Mesendoderm (in vitro differentiated cells): ENCODE measurements at places on chromosomes 13 and 19.
A peak's percentile ranks its signal among the peaks of the same experiment; 100 is the strongest.

- DNase-seq: no peak
These were observed 415.4 kb upstream of the KLHL1 start for GRCh38 chr13:70523622-70524021.

GRCh38 chr19:46716672-46717033 is 261 bp downstream of the PRKD2 start:
- DNase-seq: peak; percentile 35

GRCh38 chr19:55674459-55674840 is 576 bp upstream of the EPN1 start:
- DNase-seq: no peak

DNA sequence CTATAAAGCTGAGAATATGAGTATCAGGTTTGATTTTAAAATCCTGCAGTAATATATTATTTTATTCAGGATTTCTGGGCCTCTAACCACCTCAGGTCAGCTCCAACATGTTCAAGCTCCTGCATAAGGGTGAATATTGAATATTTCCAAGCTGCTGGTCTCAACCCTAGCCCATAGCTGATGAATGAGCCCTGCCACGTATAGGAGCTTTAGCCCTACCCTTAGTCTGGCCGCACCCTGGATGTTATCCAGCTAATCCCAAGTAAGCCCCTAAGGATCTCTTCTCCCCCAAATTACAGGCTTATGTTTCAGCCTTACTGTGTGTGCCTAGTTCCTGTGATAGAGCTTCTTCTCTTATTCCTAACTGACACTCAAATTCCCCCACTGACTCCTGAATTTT is 240.6 kb downstream of the KCTD12 start:
- DNase-seq: no peak

DNA sequence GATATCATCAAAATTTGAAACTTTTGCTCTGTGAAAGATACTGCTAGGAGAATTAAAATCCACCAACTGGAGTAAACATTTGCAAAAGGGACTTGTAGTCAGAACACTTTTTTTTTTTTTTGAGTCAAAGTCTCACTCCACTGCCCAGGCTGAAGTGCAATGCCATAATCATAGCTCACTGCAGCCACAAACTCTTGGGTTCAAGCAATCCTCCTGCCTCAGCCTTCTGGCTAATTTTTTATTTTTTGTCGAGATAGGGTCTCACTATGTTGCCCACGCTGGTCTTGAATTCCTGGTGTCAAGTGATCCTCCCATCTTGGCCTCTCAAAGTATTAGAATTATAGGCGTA is 9.7 kb downstream of the ELAVL1 start:
- DNase-seq: no peak

DNA sequence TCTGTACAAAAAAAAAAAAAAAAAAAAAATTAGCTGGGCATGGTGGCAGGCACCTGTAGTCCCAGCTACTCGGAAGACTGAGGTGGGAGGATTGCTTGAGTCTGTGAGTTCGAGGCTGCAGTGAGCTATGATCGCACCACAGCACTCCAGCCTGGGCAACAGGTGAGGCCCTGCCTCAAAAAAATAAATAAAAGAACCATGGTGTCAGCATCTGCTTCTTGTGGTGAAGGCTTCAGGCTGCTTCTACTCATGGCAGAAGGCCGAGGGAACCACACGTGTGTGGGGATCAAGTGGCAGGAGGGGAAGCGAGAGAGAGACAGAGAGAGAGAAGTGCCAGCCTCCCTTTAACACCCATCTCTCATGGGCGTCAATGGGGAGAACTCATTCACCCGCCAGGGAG is 13.5 kb downstream of the BCL3 start:
- no peak for DNase-seq

DNA sequence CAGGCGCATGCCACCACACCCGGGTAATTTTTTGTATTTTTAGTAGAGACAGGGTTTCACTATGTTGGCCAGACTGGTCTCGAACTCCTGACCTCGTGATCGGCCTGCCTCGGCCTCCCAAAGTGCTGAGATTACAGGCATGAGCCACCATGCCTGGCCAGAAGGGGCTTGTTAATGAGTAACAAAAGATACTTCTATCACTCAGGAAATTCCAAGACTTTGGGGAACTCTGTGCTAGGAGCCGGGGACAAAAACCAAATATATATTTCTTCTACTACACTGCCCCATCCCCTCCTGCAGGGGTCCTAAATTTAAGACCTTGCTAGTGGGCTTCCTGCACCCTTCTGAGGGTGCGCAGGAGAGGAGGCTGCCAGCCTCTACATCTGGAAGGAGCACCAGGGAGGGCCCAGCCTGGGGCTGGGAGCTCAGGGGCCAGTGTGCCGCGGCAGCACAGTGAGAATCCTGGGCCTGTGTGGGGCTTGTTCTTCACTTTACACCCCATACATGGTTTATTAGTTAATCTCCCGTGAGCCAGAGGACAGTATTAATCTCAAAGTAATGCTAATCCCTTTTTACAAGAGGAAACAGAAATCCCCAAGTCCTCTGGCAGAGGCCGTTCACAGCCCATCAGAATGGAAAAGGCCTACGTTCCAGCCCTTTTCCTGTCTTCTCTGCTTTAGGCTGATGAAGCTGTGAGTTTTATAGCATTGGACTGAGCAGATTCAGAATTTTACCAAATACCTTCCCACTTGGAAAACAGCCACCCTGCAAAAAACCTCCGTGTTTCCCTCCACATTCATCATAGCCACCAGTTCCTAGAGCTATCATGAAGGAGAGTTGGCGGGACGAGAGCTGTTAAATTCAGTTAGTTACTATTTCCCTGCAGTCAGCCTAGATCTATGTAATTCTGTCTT is 44.4 kb upstream of the NPAS1 start:
- peak; percentile 62 for DNase-seq

DNA sequence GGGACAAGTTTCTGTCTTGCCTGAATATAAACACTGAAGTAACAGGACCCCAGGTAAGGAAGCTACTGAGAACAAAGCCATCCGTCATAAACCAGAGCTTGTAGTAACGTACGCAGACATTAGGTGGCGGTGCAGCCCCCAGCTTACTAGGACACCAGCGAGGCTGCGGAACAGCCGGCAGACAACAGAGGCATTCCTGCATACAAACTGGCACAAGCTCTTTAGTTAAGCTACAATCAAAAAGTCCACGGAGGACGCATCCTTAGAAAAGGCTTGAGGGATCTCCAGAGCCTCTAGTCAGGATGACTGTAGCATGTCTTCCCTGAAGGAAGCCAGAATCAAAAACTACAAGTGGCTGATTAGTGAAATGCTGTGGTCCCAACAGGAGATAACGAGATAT is 26.2 kb downstream of the ZNF160 start:
- peak; percentile 95 for DNase-seq

- no peak for DNase-seq
These were observed 9.5 kb upstream of the KLK14 start for GRCh38 chr19:51091895-51092873.

DNA sequence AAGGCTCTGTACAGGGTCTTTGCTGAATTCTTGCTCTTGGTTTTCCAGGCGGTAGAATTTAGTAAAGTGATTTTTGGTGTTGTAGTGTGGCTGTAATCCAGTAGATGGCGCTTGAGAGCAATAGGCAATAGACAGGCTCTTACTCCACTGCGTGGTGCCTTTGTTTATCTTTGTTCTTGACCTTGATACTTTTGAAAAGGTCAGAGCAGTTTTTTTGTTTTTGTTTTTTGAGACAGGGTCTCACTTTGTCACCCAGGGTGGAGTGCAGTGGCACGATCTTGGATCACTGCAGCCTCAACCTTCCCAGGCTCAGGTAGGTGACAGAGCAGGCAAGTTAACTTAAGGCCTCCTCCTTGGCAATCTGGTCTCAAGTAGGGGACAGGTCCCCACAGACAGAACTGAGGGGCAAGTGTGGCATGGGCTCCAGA is 12.2 kb upstream of the LILRA5 start:
- peak; percentile 55 for DNase-seq

DNA sequence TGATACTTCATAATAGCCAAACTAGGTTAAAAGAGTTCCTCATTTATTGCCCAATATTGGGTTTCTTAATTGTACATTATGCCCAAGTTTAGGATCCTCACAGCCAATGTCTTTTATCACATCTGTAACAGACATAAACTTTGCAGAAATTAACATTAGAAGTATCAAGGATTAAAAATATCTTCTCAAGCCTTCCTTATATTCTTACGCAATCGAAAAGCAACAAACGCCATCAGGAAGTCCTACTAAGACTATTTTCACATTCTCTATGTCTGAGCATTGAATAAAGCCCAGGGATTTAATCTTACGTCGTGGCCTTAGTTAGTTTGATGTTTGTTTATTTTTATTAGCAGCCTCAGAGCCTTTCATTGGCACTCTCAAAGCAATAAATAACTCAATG is 1660.4 kb upstream of the MIR17HG start:
- DNase-seq: no peak

DNA sequence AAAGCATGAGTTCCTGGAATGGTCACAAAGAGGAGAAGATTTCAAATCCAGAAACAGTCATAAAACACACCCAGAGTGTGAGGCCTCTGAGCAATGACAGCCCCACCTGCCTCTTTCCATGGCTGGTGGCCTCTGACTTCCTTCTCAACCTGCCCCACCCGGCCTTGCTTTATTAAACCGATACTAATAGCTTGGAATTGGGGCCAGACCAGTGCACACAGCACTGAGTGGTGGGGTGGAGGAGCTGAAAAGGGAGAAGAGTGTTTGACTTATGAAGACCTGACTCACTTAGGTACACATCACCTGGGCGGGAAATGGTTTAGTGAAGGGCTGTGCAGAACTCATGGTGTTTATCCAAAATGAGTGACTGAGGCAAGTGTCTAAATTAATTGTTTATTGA is 20.7 kb upstream of the CEACAM6 start:
- no peak for DNase-seq

DNA sequence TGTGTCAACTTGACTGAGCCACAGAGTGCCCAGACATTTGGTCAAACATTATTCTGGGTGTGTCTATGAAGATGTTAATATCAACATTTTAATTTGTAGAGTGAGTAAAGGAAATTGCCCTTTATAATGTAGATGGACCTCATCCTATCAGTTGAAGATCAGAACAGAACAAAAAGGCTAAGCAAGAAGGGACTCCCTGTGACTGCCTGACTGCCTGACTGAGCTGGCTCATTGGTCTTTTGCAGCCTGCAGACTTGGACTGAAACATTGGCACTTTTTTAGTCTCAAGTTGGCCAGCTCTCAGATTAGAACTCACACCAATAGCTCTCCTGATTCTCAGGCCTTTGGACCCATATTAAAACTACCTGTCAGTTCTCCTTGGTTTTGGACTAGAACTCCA is 600.4 kb upstream of the SLITRK6 start:
- DNase-seq: peak; percentile 0

DNA sequence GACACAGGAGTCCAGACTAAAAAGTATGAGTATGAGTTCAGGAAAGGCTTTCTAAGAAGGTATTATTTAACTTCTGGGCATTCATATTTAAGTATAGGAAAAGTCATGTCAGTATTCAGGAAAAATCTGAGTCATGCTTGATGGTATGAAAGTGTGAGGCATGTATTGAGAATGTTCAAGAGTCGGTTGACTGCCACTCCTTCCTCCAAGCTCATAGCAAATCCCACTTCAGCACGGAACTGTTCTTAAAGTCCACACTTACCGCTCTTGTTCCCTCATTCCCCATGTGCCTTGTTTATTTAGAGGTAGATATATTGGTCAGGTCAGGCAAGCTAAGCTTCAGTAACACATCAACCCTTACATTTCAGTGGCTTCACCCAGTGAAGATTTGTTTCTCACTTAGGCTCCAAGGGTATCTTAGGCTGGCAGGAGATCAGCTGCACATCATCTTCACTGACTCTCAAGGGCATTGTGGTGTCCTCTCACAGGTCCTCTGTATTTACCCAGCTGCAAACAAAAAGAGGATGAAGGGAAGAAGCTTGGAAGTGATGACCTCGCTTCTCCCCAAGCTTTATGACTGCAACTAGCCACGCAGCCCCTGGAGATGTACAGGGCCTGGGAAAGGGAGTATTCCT is 1189.2 kb downstream of the EFNB2 start:
- no peak for DNase-seq

- no peak for DNase-seq
These were observed 421.3 kb downstream of the DIAPH3 start for GRCh38 chr13:59742467-59742866.

GRCh38 chr19:45448887-45449299 is 18.9 kb upstream of the FOSB start:
- no peak for DNase-seq

DNA sequence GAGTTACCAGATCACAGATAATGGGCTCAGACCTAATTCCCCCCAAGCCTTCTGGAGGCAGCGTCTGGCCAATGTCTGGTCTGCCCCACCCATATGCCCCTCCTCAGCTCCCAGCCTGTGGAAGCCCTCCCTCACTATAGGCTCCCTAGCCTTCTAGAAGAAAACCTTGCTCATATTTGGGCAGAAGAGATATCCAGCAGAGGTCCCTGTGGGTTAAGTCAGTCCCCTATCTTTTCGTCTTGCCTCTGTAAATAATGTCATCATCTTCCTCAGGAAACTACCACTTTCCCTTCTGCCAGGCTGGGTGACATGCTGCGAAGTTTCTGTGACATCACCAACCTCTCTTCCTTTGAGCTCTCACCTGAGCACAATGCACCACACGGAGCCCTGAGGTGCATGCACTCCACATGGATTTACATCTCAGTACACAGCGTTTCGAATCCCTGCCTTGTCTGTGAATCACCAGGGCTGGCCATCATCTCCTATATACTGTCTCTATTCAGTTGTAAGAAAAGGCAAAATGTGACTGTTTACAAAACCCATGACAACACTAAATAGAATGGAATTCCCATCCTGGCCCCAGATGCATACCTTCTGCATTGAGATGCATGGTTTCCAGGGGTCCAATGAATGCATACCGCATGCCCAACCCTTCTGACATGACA is 112.8 kb downstream of the CRYL1 start:
- peak; percentile 82 for DNase-seq

DNA sequence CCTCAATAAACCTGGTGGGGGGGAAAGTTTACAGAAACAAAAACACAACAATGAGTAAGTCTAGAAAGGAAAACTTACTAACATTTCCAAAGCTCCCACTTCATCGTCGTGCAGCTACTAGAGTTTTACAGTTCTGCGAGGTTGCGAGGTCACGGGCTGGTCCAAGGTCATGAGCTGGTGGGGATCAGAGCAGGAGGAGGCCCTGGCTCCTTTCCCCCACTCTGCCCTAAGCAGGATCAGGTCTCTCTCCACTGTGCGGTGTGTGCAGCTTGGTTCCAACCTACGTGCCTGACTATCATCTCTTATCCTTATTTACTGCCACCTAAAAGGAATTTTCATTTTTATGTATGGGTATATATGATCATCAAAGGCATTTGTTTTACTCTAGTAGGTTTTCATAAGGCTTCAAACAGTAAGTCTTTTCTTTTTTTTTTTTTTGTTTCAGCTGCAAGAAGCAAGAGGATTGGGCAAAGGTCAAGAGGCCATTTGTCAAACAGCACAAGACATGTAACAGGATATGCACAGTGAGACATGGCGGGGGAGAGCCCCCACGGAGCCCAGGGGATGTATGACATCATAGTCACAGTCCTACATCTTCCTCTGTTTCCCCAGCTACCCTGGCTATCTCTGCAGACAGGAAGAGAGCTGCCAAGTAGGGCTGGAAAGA is 76.6 kb upstream of the POMP start:
- DNase-seq: peak; percentile 34

GRCh38 chr13:98298599-98298998 is 121.5 kb upstream of the RNF113B start:
- DNase-seq: no peak
